ENCODE measurements at places on chromosomes 2 and 18.
A peak's percentile ranks its signal among the peaks of the same experiment; 100 is the strongest.

DNA sequence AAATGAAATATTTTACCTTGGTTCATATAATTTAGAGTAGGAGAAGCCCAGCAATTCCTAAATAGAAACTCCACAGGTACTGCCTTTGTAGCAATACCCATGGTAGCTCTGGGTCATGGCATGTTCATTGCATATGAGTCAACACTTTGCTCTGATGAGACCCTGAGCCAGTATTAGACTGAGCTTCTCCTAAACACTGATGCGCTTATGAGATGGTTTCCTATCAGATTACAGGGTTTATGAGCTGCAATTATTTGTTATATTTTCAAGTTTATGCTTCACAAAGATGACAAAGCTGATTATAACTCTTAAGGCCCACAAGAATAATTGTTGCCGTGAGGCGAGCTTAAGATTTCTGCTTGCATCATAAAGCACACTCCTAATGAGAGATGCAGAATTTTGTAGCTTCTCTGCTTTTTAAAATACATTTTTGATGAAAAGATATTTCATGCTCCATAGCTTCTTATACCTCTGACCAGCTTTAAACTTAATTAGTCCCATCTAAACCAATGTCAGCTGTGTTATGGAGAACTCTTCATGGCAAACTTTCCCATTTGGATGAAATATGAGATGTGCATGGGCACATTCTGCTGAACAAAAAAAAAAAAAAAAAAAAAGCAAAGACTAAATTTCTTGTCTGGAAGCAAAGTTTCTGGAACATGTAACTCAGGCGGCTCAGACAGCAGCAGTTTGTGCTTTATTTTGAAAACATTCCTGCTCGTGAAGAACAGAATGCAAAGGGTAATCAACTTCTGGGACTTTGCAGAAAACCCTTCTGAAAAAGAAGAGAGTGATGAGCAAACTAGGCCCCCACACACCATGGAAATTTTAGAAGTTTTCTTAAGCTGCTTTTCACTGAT, 162.6 kb downstream of the KCNE4 start:
- no peak for DNase-seq

GRCh38 chr18:74795751-74796150, 198.1 kb downstream of the ZNF407 start:
- no peak for DNase-seq

GRCh38 chr2:175439416-175439815, 257.9 kb upstream of the ATP5MC3 start:
- DNase-seq = no peak

DNA sequence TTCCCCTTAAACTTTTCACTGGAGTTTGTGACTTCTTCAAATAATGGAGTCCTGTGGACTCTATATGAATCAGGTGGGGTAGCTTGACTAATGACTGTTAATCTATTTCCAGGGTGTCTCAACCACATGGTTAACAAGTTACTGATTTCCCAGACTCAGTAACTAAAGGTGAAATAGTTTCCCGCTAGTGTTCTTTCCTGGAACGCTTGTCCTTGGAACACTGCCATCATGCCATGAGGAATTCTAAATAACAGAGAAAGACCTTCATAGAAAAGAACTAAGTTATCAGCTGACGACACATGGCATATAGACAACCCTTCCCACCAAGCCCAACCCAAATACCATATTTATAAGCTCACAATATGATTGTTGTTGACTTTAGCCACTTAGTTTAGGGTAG, 1027.9 kb upstream of the FAM98A start:
- DNase-seq = no peak

GRCh38 chr2:88671786-88672427, 19.6 kb upstream of the RPIA start:
- DNase-seq = peak; percentile 42

DNA sequence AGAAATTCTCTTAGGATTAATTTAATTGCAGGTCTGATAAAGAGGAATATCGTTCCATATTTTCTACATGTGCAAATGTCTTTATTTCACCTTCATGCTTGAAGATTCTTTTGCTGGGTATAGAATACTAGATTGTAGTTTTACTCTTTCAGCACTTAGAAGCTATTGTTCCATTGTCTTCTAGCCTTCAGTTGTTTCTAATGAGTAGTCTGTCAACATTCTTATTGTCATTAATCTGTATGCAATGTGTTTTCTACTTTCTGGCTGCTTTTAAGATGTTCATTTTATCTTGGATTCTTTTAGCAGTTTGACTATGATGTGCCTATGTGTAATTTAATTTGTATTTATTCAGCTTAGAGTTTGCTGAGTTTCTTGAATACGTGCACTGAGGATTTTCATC, 64.3 kb upstream of the ZNF385B start:
- no peak for DNase-seq

DNA sequence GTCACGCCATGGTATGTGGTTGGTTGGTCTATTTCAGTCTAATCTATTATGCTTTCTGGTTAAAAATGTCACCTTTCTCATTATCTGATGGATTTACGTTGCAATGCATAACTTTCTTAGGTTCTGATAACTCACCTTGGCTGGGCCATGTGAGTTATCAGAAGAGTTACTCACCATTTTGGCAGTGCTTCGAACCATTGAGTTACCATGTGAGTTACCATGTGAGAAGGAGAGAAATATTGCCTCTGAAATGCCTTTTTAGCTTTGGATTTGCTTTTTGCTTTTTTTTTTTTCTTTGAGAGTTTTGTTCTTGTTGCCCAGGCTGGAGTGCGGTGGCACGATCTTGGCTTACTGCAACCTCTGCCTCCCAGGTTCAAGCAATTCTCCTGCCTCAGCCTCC, 1.6 kb downstream of the SMARCAL1 start:
- DNase-seq = no peak

- no peak for DNase-seq
Observed at GRCh38 chr18:49651033-49651432, 89.2 kb downstream of the LIPG start.

GRCh38 chr18:74097803-74098202, 49.8 kb downstream of the FBXO15 start:
- DNase-seq = no peak

- peak; percentile 53 for DNase-seq
Observed at GRCh38 chr2:120343433-120344105, 2.4 kb upstream of the INHBB start.

- DNase-seq = no peak
Observed at GRCh38 chr2:24893934-24894333, 26.1 kb downstream of the ADCY3 start.

- DNase-seq = no peak
Observed at GRCh38 chr2:24493713-24494112, 2.7 kb downstream of the NCOA1 start.

DNA sequence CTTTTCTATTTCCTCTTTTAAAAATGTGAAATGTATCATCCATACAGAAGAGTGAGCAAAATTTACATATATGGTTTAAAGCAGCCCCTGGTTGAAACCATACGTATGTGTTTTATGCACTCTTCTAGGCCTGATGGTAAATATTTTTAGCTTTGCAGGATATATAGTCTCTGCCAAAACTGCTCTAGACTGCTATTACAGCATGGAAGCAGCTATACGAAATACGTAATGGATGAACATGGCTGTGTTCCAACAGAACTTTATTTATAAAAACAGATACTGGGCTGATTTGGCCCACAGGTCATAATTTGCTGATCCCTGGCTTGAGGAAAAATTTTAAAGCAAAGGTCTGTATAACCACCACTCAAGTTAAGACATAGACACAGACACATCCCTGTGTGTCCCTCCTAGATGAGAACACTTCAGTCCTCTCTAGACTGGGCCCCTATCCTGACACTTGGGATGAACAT, 42.5 kb upstream of the ATP8B1 start:
- DNase-seq = no peak

DNA sequence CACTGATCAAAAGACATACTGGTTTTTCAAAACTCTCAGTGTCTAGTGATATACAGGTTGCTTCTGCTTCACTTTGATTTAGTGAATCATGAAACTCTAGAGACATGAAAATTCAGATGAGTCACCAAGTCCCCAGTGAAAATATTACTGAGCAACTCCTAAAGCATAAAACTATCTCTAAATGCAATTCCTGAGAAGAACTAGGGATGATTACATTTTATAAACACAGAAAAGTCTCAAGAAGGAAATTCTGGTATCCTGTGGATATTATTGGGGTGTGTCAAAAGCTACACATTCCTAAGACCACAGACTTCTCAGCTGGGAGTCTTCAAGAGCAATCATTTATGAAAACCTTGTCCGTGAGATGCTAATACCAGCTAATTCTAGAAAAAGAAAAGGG, 9.7 kb downstream of the LRRTM4 start:
- DNase-seq = no peak

GRCh38 chr2:186460465-186460864, 25.6 kb upstream of the ZC3H15 start:
- DNase-seq = no peak

- no peak for DNase-seq
Observed at GRCh38 chr2:57725337-57725947, 321.2 kb upstream of the VRK2 start.

GRCh38 chr2:192126426-192126825, 68.3 kb downstream of the TMEFF2 start:
- DNase-seq = no peak

- DNase-seq = no peak
Observed at GRCh38 chr18:38690626-38691025, 1125.0 kb upstream of the CELF4 start.

DNA sequence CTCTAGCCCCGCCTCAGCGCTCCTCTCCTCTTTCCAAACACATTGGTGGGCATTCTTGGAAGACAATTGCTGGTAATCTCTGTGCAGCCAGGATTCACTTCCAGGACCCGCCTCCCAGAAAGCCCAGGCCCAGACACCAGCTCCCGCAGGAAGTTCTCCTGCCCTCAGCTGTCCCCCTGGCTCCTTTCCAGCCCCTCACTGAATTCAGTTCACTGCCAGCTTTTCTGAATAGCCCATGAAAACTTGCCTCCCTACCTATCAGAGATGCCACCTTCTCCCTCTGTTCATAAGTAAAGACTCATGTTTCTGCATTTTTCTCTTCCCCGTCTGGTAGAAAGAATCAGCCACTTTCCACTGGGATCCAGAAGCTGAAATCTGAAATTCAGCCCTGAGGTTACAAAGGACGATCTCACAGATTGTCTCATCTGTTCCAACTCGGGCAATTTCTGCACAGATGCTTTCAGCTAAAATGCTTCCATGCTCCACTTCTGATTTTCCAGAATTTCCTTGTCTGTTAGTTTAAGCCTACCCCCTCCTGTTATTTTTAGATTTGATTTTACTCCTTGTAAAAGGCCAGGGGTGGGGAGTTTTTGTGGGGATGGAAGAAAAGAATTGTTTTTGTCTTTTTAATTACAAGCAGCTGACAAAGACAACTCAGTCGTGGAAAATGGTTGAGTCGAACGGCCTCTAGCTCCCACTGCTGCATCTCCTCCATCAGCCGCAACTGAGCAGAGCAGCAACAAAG, 98.1 kb downstream of the SP3 start:
- no peak for DNase-seq

DNA sequence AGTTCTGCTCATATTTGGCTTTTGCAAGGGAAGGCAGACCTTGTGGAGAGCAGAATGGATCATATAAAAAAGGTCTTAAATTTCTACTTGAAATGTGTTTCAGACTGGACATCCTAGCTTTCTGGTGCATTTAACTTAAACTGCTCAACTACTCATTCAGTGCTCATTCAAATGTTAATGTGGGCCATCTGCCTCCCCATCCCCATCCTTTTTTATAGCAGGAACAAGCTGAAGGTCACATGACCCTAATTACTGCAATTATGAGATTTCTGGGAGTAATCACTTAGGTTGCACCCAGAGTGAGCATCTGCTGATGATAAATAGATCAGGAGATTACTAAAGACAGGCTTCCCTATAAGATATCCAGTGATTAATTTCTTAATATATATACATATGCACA, 96.1 kb downstream of the MAP2 start:
- no peak for DNase-seq

- no peak for DNase-seq
Observed at GRCh38 chr2:39447266-39448168, 10.4 kb upstream of the MAP4K3 start.
